Ureter (tissue), 1 donor: ENCODE measurements at places on chromosomes 6 and 20. TPM values are rescaled to one million over a fixed set of nuclear protein-coding genes. Genes with fewer than 3 reads are reported as not detected.

The C6orf58 gene
- total RNA-seq = 0.55 TPM

The VWA7 gene
- total RNA-seq = 5.5 TPM

The DNAJC5 gene
- total RNA-seq = 52.4 TPM

The HLA-G gene
- not detected for total RNA-seq

The WFDC12 gene
- total RNA-seq = not detected

The GPR63 gene
- 1.4 TPM for total RNA-seq

The VNN1 gene
- 0.23 TPM for total RNA-seq
